ENCODE measurements at places on chromosomes 11 and 22.
A peak's percentile ranks its signal among the peaks of the same experiment; 100 is the strongest.

DNA sequence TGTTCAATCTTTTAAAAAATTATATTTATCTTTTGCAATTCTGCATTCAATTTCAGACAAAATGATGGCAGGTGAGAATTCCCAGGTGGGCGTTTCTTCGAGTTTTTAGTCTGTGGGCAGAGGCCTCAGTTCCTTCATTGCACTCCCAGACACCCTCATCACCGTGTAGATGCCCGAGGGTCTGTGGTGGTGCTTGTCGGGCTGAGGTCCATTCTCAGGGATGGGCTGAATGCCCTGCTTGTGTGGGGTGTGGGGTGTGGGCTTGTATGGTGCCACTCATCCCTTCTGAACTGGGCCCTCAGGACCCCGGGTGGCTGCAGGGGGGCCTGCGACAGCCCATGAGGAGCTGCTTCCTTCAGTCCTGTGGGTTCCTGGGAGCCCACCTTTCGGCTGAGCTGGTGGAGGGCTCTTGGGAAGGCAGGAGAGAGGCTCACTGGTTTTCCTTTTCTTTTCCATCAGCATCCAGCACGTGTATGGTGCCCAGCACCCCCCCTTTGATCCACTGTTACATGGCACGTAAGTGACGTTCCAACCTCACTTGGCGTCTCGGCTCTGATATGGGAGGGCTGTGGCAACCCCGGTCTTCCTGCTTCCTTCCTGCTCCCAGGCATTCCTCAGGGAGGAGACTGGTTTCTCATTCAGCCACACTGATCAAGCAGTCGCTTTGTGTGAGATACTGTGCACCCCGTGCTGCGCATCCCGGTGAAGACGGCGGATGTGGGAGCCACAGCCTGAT lies 29.8 kb downstream of the TBC1D22A start:
- DNase-seq = no peak

GRCh38 chr11:114075891-114076441 lies 16.5 kb downstream of the ZBTB16 start:
- DNase-seq = no peak

GRCh38 chr11:60459345-60459744 lies 3.7 kb downstream of the MS4A1 start:
- DNase-seq = no peak

GRCh38 chr11:119361056-119361787 lies 14.7 kb upstream of the MFRP start:
- DNase-seq = no peak

GRCh38 chr11:9573775-9574621 lies 528 bp downstream of the WEE1 start:
- DNase-seq = no peak

DNA sequence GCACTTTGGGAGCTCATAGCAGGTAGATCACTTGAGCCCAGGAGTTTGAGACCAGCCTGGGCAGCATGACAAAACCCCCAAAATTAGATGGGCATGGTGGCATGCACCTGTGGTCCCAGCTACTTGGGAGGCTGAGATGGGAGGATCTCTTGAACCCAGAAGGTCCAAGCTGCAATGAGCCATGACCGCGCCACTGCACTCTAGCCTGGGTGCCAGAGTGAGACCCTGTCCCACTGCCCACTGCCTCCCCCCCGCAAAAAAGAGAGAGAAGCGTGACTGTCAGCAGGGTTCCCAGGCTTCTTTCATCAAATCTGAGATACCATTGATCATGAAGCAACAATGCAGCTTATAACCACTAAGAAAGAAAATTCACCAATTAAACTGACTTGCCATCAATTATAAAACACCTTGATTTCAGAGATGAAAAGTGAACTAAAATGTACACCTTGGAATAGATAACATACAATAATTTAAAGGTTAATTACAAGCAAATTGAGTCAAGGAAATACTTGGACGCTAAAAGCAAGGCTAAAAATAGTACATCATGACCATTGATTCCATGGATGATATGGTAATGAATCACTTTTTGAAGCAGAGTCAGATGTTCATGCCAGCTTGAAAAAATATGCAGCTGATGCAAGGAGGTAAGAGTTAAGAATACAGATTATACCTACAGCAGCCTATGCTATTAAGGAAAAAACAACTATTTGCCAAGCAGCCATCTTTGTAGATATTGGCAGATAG lies 90.8 kb upstream of the ALKBH3 start:
- DNase-seq = no peak

- no peak for DNase-seq
These were observed 50.9 kb downstream of the CDKN1C start for GRCh38 chr11:2834503-2835273.

- DNase-seq = no peak
These were observed 18.9 kb downstream of the ARVCF start for GRCh38 chr22:19997561-19998231.

- peak; percentile 28 for DNase-seq
These were observed 19.3 kb downstream of the POLR3H start for GRCh38 chr22:41524809-41525449.

DNA sequence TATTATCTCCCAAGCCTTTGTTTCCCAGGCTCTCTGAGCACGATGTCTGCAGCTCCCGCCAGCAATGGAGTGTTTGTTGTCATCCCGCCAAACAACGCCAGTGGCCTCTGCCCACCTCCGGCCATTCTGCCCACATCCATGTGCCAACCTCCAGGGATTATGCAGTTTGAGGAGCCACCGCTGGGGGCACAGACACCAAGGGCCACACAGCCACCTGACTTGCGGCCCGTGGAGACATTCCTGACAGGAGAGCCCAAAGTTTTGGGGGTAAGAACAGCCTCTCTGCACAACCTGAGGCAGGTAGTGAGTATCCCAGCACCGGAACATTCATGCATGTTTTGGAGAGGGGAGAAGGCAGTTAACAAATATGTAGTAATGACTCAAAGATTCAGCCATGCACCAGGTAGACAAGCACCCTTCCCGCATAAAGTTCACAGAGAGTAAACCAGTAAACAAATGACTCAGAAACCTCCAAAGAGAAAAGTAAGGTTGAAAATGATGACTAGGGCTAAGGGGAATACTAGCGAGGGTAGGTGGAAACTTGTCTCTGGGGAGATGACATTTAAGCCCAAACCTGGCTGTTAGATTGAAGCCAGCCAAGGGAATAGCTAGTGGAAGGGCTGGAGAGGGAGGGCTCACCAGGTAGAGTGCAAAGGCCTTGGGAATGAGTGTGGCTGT lies 7.2 kb downstream of the MS4A15 start:
- no peak for DNase-seq

- DNase-seq = no peak
These were observed 897.3 kb downstream of the METTL15 start for GRCh38 chr11:29005401-29005980.

- DNase-seq = no peak
These were observed 22.8 kb downstream of the TEAD1 start for GRCh38 chr11:12696911-12697581.

- no peak for DNase-seq
These were observed 117.8 kb downstream of the NTM start for GRCh38 chr11:131488238-131488637.

DNA sequence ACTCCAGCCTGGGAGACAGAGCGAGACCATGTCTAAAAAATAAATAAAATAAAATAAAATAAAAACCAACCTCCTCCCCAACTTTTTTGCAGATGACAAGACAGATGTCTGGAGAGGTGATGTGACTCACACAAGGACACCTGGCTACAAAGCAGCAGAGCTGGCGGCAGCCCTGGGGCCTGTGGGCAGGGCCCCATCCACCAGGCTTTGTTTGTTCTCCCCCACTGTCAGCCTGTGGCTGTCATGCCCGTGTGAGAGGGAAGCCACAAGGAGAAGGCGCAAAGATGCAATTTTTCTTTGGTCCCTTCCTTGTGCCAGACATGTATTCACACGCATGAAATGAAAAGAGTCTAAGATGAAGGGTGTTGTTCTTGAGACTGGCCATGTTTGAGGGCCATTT lies 16.6 kb downstream of the CD59 start:
- DNase-seq = no peak

- no peak for DNase-seq
These were observed 6.6 kb upstream of the RNF185 start for GRCh38 chr22:31153357-31153756.

GRCh38 chr11:94648789-94649188 lies 81.6 kb downstream of the PIWIL4 start:
- DNase-seq = no peak

GRCh38 chr22:47343611-47344010 lies 581.2 kb downstream of the TBC1D22A start:
- DNase-seq = no peak

GRCh38 chr11:110198031-110198729 lies 98.2 kb downstream of the RDX start:
- DNase-seq = no peak

DNA sequence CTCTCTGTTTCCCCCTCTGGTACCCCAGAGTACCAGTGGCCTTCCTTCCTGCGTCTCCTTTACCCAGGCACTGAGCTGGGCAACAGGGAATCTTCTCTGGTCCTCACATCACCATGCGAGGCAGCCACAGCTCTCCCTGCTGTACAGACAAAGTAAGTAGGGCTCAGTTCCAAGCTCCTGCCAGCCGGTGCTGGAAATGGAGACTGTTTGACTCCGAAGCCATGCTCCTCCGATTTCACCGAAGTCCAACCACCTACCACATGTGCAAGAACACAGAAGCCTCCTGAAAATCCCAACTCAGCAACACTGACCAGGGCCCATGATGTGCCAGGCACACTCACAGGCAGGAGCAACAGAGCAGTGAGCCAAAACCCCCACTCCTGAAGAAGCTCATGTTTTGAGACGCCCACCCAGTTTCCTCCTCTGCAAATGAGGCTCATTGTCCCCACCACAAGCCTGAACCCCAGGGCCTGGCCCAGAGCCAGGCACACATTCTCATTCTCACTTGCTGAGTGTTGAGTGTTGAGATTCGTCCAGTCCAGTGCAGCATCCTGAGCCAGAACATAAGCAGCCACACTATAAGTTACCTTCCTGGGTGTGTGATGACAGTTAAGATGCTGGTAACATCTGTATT lies 156.0 kb downstream of the MPPED1 start:
- DNase-seq = no peak

- no peak for DNase-seq
These were observed 24.1 kb upstream of the PHOX2A start for GRCh38 chr11:72267956-72268617.

- DNase-seq = no peak
These were observed 371.2 kb downstream of the DYNC2H1 start for GRCh38 chr11:103480421-103480820.

GRCh38 chr22:46104170-46104880 lies 46.0 kb upstream of the PPARA start:
- DNase-seq = no peak

DNA sequence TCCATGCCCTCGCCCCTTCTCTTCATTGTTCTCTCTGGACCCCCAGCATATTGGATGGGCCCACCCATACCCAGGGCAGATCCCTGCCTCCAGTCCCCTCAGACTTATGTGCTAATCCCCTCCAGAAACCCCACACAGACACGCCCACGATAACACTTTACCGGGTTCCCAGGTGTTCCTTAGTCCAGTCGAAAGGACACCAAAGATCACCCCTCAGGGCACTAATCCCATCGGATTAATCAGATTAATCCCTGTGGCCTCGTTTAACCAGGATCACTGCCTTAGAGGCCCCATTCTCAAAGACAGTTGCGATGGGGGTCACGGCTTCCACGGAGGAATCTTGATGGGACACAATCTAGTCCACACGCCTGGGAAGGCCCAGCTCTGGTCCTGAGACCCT lies 80.8 kb downstream of the SHANK2 start:
- no peak for DNase-seq

GRCh38 chr11:58641803-58642581 lies 19.5 kb downstream of the CNTF start:
- no peak for DNase-seq

DNA sequence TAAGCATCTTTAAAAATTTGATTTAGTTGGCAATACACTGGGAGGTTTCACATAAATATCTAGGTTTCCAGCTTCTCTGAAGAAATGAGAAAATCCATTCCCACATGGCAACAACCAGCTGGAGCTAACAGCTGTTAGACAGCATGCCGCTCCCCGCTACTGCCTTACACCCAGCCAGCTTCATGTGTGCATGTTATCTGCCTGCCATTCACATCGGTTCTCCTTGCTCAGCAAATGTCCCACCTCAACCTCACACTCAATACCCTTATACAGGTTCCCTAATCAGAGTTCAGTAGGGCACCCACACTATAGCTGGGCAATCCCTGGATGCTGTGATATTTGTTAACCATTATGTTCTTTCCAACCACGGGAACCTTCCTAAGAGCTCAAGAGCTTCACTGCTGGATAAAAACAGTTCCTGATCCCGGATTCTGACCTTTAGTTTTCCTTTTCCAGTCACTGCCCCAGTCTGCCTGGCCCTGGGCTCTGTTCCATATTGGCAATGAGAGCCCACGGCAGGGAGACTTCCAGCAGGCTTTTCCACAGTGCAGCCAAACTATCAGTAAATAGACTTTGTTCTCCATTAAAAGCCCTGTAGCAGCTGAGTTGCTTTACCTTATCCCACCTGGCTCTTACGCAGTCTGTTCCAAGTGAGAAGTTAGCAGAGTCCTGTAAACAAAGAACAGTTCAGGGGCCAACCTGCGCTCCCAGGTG lies 8.6 kb downstream of the RPUSD4 start:
- no peak for DNase-seq

DNA sequence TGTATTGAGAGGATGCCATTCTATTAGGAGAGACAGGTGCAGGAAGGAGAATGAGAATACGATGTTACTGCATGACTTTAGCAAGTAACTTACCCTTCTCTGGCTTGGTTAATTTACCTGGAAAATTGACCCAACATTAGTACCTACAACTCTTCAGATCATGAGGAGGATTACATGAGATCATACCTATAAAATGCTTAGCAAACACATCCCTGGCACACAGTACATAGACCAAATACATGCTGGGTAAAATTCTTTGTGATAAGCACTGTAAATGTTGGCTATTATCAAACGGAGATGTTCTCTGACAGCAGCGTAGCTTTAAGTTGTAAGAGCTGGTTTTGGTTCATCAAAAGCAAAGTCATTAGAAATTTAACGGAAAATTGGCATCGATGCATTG lies 28.8 kb downstream of the LARGE1 start:
- no peak for DNase-seq

DNA sequence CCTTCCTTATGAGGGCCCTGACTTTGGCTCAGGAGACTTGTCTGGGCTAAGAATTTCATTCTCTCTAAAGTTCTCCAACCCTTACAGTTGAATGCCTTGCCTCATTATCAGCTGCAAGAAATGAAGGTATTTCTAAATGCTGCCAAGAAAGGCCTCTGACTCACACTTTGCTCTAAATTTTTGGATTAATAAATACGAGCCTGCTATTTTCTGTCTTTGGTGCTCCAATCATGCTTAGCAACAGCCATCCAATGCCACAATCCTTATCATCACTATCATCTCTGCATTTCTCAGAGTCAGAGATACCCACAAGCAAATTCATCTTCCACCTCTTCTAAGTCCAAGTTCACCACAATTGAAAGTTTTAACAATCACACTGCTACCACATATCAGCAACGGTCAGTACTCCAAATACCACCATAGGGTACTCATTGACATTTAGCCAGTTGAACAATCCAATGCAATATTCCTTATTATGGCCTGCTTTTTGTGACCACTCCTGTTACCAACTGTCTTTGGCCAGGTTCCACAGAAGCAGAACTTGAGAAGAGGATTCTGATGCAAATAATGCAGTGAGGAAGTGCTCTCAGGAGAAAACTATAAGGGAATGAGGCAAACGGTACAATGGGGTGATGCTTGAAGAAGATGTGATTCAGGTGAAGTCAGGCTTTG lies 5.7 kb downstream of the PATE2 start:
- no peak for DNase-seq
